ENCODE measurements at places on chromosomes 2 and 18.

GRCh38 chr2:209324281-209324680 lies 99.6 kb upstream of the MAP2 start:
- DNase-seq = no peak

DNA sequence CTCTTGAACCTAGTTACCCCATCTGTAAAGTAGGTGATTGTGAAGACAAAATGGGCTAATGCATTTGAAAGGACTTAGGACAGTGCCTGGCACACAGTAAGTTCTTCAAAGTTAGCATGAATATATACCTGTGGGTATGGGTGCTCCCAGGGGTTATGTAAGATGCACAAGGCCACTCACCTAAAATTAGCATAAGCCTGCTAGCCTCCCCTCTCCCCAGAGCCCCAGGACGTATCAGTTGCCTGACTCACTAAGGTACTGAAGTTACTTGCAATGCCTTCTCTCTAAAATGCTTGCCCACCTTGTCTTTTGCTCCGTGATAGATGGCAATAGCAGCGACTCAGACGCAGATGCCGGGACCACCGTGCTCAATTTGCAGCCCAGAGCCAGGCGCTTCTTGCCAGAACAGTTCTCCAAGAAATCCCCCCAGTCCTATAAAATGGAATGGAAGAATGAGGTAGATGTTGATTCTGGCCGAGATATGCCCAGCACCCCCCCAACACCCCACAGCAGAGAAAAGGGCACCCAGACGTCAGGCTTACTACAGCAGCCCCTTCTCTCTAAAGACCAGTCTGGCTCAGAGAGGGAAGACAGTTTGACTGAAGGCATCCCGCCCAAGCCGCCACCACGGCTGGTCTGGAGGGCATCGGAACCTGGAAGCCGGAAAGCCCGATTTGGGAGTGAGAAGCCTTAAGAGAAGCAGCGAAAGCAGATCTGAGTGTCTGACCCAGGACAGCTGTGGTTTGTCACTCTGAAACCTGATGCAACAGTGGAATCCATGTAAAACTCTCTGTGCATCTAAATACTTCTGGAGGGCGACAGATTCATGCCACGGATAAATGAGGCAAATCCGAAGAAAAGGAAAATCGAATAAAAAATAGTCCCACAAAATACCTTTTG lies 53.8 kb upstream of the TMEM182 start:
- no peak for DNase-seq

DNA sequence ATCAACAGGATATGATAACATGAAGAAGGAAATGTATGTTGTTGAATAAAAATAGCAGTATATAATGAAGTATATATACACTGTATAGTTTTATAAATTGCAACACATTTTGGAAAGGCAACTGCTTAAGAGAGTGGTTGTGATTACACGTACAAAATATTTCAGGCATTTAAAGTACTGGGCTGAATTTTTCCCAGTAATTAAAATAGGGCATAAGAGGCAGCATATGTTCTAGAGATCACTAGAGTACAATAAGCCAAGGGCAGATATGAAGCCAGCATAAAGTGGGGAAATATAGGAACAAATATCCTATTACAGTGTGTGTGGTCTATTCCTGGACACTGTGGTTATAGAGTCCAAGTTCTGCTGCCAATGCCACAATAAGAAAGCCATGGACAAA lies 14.1 kb downstream of the DPP10 start:
- no peak for DNase-seq

GRCh38 chr2:26268213-26268612 lies 23.5 kb downstream of the HADHB start:
- DNase-seq = no peak

DNA sequence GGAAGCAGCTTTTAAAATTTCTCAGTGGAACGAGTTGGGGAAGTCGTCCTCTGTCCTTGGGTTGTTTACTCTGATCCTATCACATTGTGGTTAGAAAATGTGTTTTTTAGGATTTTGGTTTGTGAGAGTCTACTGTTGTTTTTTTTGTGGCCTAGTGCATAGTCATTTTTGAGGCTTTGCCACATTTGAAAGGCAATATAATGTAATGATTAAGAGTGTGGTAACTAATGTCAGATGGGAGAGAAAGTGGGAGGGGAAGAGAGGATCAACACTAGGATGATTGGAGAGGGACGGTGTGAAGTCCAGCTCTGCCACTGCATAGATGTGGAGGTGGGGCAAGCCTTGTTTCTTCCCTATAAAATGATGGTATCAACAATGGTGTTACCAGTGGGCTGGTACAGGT lies 8.5 kb downstream of the SP140L start:
- DNase-seq = peak; percentile 12

GRCh38 chr2:14843507-14844204 lies 211.1 kb downstream of the LRATD1 start:
- no peak for DNase-seq

DNA sequence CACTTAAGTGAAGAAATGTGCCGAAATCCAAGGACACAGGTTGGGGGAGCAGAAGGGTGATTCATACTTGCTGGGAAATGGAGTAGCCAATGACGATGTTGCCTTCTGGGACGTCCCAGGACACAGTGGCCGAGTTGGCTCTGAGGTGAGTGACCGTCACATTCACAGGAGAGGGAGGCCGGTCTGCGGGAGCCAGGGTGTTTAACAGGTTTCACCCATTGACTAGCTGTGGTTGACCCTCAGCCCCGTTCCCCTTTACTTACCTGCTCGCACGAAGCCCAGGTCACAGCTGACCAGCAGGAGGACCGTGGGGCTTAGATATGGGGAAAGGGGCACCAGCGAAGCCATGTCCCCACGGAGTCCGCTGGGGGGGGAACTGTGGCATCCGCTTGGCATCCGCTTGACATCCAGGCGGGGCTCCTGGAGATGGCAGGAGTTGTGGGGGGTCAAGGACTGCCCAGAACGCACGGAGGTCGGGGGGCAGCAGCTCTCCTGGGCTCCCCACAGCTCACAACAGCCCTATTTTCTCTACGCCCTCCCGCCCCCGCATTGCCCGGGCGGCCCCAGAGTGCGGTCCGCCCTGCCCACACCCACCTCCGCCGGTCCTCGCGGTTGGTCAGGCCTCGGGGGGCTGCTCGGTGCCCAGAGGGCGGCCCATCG lies 586 bp downstream of the FNDC4 start:
- DNase-seq = no peak

DNA sequence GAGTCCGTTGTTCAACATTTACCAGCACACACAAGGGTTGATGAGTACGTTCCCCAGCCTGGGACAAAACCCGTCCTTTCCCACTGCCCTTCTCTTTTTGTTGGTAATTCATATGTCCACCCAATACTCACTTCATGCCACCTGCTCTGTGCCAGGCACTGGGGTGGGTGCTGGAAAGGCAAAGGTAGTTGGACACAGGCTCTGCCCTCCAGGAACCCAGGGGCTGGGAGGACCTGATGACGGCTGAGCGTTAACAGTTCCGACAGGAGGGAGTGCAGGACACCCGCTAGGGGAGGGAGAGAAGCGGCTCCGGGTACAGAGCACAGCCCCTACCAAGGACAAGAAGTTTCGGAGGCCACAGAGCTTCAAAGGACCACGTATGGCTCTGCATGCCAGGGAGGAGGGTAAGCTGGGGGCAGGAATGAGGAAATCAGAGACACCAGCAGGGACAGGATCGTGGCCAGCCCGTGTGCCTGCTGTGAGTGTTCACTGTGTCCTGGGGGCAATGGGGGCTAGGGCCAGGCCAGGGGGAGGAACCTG lies 134.1 kb upstream of the GPC1 start:
- no peak for DNase-seq

- DNase-seq = no peak
These were observed 422.3 kb upstream of the CELF4 start for GRCh38 chr18:37987901-37988300.

DNA sequence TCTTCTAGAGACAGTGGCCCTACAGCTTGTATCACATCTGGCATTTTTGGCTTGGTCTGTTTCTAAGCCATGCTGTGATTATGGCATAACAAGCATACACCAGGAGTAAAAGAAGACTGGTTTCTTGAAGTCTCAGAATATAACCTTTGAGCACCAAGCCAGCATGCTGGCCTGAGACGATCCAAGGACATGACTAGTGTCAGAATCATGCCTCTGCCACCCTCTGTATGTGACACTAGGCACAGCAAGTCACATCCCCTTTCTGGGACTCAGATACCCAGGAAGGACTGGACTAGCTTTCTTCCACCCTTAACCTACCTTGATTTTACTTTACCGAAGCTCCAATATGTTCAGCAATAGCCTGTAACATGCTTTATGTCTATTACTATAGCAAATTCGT lies 345.5 kb downstream of the SETBP1 start:
- DNase-seq = no peak

DNA sequence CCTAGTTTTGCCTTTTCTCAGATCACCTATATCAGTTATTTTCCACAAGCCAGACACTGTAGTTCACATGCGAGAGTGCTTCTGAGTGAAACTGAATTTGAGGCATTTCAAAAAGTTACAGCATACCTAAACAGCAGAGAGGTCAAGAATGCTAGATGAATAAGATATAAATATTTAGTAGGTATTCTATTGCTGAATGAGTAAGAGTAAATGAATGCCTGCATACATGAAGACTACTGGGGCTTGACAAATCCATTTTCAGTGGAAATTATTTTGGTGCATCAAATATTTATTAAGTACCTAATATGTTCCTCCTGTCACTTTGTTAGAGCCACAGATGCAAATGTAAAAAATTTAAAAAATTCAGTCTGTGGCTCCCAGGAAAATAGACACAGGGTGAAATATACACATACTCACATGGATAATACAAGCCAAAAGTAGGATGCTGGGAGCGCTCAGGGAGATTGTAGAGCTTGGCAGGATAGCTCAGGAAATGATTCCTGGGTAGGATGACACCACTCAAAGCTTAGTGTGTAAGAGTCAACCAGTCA lies 27.6 kb upstream of the CDC42EP3 start:
- peak; percentile 68 for DNase-seq

- DNase-seq = no peak
These were observed 75.9 kb downstream of the RAD51AP2 start for GRCh38 chr2:17442334-17442733.

- DNase-seq = no peak
These were observed 113.0 kb upstream of the MAPRE2 start for GRCh38 chr18:34928088-34928753.

GRCh38 chr2:118881490-118882129 lies 34.2 kb upstream of the EN1 start:
- DNase-seq = peak; percentile 86

DNA sequence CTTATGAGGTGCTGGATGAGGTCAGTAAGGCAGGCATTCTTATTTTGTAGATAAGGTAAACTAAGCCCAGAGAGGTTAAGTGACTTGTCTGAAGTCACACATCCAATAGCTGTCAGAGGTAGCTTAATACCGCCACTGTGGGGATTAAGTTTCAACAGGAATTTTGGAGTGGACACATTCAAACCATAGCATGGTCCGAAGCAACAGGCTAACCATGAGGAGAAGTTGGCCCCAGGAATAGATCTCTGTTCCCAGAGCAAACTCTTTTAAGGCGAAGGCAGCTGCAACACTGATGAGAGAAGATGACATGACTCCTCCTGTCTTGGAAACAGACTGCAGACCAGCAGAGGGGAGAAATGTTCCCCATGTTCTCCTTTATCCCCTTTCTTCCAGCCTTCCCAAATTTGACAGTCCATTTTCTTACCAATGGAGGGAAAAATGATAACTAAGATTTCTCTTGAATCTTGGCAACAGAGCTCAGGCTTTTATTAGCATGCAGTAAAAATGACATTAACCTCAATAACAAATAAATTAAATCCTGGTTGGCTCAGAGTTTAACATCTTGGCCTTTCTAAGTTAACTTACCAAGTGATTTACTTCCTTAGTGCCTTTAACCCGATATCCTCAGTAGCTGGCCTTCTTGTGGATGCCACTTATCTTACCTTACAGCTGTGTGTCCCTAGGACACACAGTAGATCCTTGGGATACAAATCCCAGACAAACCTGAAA lies 67.9 kb upstream of the STPG4 start:
- DNase-seq = no peak

DNA sequence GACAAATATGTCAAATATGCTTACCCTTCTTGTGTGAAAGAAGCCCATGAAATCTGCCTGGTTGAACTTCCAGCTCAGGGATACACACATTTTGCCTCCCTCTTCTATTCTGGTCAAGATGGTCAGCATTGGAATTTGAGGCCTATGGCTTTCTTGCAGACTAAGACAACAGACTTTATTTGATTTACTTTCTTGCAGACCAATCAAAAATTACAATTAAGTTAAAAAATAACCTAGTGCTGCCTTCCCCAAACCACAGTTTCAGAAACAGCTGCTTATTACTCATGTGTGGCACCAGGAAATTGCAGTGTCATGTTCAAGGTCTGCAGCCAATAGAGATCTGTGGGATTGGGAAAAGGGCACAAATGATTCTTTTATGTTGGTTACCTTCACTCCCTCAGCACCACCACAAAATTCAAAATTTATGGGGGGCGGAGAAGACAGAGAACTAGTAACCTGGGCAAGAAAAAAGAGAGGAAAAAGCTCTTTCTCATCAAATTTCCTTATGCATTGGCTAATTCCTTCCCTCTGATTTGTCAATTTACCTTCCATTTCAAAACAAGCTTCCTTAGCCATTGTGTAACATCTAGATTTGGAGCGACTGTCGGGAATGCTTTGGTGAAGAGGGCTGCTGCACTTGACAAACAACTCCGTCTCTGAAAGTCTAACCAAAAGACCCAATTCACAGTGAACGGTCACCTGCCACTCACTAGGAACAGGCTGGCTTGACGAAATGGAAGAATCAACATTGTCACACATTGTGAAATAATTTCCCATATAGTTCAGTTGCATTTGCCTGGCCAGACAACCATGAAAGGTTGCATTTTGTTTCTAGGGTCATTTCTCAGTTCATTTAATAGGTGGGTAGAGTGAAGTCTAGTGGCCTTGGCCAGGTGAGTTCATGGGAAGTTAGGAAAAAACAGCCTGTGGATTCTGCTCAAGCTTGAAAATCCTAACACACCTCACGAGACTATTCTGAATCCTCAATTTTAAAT lies 100.4 kb upstream of the FZD5 start:
- DNase-seq = peak; percentile 57

- DNase-seq = peak; percentile 52
These were observed 1992.5 kb upstream of the PIK3C3 start for GRCh38 chr18:39962546-39962945.

DNA sequence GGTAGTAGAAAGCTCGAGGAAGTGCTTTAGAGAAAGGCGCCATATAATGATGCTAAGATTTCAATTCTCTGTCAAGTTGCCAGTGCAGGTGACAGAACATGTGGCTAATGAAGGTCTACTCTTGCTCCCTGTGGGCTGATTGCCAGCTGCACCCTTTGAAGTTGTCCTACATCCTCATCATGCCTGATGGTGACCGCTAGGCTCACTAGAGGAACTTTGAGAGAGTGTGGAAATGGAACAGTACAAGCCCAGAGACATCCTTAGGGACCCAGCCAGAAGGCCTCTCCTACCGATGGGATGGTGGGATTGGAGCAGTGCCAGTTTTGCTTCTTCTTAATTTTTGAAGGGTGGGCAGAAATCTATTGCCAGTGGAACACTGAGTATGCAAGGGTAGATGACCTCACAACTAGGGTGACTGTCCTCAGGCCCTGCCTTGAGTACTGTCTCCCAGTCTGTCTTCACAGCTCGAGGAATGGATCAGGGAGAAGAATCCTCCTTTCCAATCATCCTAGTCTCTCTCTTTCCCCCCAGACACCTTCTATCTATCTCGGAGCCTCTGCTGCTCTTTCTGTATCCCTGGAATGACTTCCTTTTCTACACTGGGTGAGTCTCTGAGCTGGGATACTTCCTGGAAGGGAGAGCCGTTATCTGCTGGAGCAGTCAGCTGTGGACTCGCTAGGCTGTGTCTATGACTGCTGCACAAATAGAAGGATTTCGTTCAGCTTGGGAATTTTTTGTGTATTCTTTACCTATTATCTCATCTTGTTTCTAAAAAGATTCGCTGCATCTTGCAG lies 33.5 kb downstream of the LGALSL start:
- no peak for DNase-seq
